Fibroblast of mammary gland (primary cell): ENCODE measurements at places on chromosomes 2 and 18.

GRCh38 chr2:106941372-106941993 is 55.5 kb upstream of the ST6GAL2 start:
- DNase-seq = no peak

DNA sequence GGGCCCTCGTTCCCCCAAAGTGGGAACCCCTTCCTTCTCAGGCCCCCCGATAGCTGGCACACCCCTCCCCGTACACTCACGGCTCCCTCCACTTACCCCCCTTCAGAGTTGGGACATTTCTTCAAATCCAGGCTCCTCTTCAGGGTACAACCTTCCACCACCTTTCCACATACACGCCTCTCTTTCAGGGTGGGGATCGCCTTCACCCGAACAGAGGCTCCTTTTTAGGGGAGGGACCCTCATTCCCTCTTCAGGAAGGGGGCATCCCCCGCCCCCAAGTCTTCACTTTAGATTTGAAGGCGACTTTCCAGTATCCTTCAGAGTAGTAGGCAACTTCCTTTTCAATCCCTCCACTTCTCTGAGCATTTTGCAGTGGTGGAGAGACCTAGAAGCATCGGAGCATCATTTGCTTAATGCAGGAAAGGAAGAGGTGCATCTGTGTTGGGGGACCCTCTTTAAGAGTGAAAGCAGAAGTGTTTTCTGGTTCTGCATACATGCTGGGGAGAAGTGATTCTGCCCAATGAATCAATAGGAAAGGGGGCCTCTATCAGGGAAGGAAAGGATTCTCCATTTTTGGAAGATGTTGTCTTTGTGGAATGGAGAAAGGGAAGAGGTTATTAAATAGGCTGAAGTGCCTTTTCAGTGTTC is 845 bp downstream of the EML4 start:
- no peak for DNase-seq

GRCh38 chr2:8754106-8754776 is 72.4 kb downstream of the ID2 start:
- DNase-seq = peak; percentile 28

DNA sequence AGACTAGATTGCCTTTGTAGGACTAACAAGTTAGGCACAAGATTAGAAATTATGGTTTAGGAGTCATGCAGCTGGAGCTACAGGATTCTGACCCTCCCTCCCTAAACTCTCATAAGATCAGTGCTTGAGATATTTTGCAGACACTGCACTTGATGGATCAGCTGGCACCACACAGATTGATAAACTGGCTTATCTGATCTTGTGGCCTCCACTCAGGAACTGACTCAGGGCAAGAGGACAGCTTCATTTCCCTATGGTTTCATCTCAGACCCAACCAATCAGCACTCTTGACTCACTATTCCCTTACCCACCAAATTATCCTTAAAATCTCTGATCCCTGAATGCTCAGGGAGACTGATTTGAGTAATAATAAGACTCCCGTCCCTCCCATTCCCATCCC is 152.3 kb downstream of the DIS3L2 start:
- DNase-seq = no peak

- DNase-seq = no peak
Observed at GRCh38 chr2:86229221-86229620, 30.0 kb downstream of the MRPL35 start.

GRCh38 chr2:29724282-29724681 is 197.1 kb downstream of the ALK start:
- no peak for DNase-seq

GRCh38 chr2:224861266-224861665 is 145.1 kb upstream of the CCDC195 start:
- DNase-seq = no peak

DNA sequence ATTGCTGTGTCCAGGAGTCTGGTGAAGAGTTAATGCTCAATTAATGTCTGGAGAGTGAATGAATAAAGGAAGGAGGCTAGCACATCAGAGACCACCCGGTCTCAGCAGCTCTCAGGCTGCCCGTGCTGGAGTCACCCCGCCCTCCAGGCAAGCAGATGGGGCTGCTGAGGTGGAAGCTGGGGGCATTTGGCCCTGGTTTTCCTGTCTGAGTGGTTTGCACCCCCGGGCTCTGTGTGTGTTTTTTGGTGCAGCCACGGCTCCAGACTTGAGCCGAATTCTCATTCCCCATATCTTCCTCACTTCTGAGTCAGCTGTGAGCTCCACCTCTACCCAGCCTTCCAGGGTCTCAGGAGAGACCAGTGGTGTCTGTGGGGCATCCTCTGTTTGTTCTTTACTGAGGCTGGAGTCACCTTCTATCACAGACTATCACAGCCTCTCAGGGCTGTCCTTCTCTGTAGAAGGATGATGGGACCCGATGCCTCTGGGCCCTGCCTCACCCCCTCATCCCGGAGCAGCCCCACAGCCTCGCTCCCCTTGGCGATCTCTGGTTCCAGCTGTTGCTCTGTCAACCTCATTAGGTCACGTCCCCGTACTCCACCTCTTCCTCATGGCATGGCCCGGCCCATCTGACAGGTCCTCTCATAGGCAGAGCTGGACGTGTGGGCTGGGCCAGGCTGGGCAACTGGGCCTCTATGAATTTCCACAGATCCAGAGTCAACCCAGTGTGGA is 60.8 kb downstream of the HS1BP3 start:
- peak; percentile 76 for DNase-seq

- DNase-seq = no peak
Observed at GRCh38 chr2:172823261-172823850, 87.7 kb downstream of the RAPGEF4 start.

- no peak for DNase-seq
Observed at GRCh38 chr2:239018271-239019182, 170.6 kb downstream of the TWIST2 start.
